ENCODE measurements at places on chromosomes 4 and X.

GRCh38 chr4:76850010-76850441 lies 47.9 kb downstream of the SOWAHB start:
- DNase-seq: peak; percentile 2

GRCh38 chrX:47248576-47248975 lies 15.8 kb downstream of the USP11 start:
- DNase-seq: no peak

- no peak for DNase-seq
These were observed 17.6 kb upstream of the SOD3 start for GRCh38 chr4:24777536-24778463.

GRCh38 chr4:122700178-122700725 lies 32.3 kb upstream of the BBS12 start:
- no peak for DNase-seq

- DNase-seq: no peak
These were observed 88.6 kb upstream of the TRIM2 start for GRCh38 chr4:153115322-153116290.

GRCh38 chr4:16457944-16458343 lies 231.7 kb upstream of the TAPT1 start:
- no peak for DNase-seq

- DNase-seq: no peak
These were observed 30.4 kb downstream of the MAPK10 start for GRCh38 chr4:86329431-86329830.

- no peak for DNase-seq
These were observed 125.1 kb upstream of the FRG1 start for GRCh38 chr4:189815404-189816192.

- DNase-seq: no peak
These were observed at the start of gene SLC38A5 for GRCh38 chrX:48470110-48470832. Gene SLC38A5 (minus strand): TSS chrX:48470260. CDS start chrX:48467924, 2,336 bp downstream.

- no peak for DNase-seq
These were observed 35.9 kb downstream of the HHIP start for GRCh38 chr4:144681806-144682205.

GRCh38 chrX:107207943-107208342 lies 1.5 kb downstream of the DNAAF6 start:
- DNase-seq: no peak

DNA sequence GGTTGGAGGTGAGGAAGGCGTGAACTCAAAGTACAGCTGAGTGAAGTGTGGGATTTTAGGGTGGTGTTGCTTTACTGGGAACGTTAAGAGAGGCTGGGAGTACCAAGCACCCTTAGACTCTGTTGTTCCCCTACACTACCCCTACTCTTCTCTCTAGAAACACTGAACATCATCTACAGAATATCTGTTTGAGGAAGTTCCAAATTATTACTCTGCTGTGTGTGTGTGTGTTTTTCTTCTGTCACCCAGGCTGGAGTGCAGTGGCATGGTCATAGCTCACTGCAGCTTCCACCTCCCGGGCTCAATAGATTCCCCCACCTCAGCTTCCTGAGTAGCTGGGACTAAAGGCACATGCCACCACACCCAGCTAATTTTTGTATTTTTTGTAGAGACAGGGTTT lies 76.7 kb upstream of the AP1S2 start:
- DNase-seq: no peak

DNA sequence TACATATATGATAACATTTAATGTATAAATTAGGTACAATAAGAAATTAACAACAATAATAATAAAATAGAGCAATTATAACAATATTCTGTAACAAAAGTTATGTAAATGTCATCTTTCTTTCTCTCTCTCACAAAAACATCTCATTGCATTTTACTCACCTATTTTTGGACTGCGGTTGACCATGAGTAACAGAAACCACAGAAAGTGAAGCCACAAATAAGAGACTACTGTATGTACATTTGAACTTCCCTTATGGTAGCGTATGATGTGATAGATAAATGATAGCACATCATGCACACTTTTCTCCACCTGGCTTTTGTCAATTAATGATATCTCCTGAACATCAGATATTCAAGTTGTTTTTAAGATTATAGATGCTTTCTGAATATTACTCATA lies 80.5 kb downstream of the HNRNPD start:
- DNase-seq: no peak

- DNase-seq: no peak
These were observed 28.3 kb downstream of the TXLNG start for GRCh38 chrX:16814597-16814996.

GRCh38 chr4:181569553-181569952 lies 673.6 kb upstream of the TENM3 start:
- DNase-seq: no peak
